ENCODE measurements at places on chromosomes 11 and 22.

- DNase-seq = no peak
Measured at GRCh38 chr11:130638033-130638432, 189.6 kb downstream of the ADAMTS15 start.

- DNase-seq = no peak
Measured at GRCh38 chr11:94835594-94835927, 67.4 kb downstream of the AMOTL1 start.

DNA sequence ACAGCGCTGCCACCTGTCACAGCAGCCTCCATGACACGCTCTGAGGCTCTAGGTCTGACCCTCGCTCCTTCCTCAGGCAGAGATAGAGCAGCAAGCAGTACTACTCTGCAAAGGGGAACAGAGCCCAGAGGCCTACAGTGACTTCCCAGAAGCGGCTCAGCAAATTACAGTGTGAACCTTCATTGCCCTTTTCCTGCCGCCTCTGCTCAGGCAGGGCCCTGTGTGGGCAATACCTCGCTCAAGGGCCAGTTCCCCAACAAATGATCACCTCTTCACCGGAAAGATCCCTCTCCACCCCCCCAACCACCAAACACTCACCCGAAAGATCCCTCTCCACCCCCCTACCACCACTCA, 12.3 kb downstream of the KIAA0930 start:
- no peak for DNase-seq

GRCh38 chr11:78689101-78689500, 114.4 kb upstream of the NARS2 start:
- no peak for DNase-seq

DNA sequence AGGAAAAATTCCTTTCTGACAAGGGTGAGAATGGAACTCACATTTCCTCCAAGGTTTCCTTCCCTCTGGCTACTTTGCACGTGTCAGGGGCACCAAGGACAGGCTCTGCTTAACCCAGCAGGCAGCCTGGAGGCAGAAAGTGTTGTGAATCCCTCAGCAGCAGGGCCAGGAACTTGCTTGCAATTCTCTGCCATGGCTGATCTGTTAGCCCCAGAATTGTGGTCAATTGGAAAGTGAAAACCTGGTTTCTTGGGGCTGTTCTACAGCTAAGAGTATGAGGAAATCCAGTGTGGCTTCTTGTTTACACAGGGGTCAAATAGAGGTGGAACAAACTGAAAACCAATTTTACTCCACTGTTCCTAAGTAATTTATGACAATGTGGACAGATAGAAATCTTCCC, 38.3 kb upstream of the CEP295 start:
- no peak for DNase-seq
